NCI-H2081 treated with DMSO at 0.1 percent for 48 hours (cell line): ENCODE measurements at places on chromosomes 3 and 15.
A peak's percentile ranks its signal among the peaks of the same experiment; 100 is the strongest.

DNA sequence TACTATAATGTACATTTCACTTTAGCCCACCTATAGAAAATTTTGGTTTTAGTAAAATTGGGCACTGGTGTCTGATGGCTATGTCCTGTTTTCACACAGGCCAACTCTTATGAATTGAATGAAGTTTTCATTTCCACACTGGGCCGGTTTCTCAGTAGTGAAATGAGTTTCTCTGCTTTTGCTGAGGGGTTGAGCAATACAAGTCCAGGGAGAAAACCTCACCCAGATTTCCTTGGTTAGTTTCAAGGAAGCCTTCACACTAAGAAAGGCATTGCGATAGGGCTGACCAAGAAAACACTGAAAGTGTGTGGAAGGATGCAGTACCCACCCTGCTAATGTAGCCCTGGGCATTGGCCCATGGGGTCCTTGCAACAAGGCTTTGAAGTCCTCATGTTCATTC is 331.5 kb upstream of the CFAP20DC start:
- DNase-seq = no peak

GRCh38 chr3:59938828-59939227 is 889.0 kb upstream of the CFAP20DC start:
- DNase-seq = no peak

GRCh38 chr3:170761103-170761502 is 108.9 kb downstream of the RPL22L1 start:
- no peak for DNase-seq

GRCh38 chr15:51708013-51708412 is 26.7 kb downstream of the SCG3 start:
- peak; percentile 58 for DNase-seq

DNA sequence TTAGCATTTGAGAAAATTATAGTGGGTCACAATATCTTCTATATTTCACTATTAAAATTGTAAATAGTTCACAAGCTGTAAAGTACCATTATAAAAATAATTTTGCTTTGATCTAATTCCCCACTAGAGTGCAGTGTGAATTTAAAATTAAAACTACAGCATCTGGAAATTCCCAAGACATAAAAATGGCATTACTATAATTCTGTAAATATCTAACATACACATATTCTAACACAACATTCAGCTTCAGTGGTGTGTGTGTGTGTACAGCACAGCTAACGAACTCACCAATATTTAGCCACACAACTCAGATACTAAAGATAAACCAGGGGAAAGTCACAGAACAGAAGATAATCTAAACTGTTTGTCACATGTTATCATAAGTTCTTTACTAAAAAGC is 424.9 kb upstream of the ZNF385D start:
- no peak for DNase-seq

- DNase-seq = no peak
Measured at GRCh38 chr3:119025171-119025795, 9.4 kb downstream of the IGSF11 start.

DNA sequence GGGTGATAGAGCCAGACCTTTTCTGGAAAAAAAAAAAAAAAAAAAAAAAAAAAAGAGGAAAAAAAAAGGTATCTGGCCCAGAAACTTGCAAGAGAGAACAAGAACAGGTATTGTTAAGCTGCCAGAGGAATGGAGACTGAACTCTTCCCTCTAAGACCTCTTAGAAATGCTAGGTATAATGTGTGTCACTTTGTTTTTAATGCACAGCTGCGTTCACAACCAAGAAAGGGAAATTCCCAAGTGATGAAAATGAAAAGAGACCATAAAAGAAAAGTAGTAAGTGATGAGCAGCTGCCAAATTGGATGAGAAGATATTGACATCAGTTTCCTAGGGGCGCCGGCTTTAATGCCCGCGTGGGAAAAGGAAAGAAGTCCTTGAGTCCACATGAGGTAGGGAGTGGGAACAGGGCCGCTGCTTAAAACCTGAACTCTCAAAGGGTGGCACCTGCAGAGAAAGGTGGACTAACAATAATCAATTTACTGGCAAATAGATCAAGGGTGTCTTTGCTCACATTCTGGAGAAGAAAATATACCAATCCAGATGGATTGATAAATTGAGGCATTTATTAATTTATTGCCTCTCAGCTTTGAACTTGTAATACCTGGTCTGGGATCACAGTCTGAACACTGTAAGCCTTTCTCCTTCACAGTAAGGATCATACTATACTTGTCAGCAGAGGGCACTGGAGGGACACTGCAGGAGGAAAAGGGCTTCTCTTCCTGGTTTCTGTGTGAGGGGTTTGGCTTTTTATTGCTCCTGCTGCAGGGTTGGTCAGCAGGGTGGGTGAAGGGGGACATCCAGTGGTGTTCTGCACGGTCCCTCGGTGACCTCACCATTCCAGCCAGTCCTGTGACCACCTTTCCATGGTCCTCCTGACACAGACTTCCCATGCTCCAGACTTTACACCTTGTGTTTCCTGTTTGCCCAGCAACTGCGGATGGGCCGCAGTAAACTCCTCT is 131.6 kb downstream of the AQP9 start:
- DNase-seq = no peak

- DNase-seq = no peak
Measured at GRCh38 chr3:49257187-49257586, 19.8 kb downstream of the C3orf62 start.

GRCh38 chr15:101083336-101084045 is 164.3 kb downstream of the LRRK1 start:
- no peak for DNase-seq

- no peak for DNase-seq
Measured at GRCh38 chr15:90561344-90562244, 31.9 kb downstream of the CRTC3 start.

GRCh38 chr15:30962079-30962478 is 29.3 kb downstream of the MTMR10 start:
- DNase-seq = no peak

DNA sequence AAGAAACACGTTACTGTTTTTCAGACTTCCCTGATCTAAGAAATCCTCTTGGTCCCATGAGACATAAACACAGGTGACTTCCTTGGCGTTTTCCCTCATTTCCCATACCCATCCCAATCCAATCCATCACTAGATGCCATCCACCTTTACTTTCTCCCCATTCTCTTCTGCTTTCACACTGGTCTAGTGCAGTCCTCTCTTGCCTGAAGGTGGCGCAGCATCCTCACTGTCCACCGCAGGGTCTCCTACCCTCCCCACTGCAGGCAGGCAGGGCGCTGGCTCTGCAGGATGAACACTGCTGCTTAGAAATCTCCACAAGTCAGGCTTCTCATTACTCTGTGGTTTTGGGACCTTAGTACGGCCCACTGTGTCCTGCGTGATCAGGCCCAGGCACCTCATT is 58.2 kb downstream of the RAB7A start:
- no peak for DNase-seq

GRCh38 chr3:179265875-179266274 is 15.0 kb upstream of the KCNMB3 start:
- no peak for DNase-seq

- no peak for DNase-seq
Measured at GRCh38 chr15:90583471-90584252, 53.9 kb downstream of the CRTC3 start.

DNA sequence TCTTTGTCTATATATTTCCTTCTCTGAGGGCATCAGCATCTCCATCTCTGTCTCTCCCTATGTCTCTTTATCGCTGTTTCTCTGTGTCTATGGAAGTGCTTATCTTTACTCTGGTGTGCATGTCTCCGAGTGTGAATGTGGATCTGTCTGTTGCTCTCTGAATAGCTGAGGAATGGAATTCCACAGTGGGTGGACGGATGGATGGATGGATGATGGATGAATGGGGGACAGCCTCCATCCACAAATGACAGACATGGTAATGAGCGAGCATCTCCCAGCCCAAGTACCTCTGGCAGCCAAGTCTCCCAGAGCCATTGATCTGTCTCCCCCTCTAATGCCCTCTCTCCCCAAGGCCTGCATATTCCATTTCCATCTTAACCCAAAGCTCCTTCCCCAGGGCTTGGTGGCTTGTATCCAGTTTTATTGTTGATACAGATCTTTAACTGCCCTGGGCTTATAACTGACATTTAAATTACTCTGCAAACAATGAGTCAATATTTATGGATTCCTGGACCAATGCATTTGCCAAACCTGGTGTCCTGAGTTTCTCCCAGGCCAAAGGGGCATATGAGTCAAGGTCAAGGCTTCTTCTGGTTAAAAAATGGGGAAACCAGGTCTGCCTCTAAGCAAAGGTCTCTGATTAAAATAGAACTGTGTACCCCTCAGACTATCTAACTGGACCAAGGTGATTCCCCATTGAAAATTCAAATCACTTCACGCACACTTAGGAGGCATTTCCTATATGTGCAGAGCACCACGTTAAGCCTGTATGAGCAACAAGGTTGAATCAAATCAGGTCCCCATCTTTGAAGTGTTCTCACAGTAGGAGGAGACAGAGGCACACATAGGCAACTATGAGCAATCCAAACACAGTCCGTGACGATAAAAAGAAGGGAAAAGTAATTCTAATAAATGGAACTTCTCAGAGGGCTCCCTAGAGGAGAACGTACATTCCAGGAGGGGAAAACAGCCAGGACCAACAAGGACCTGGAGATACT is 109.9 kb downstream of the TLE3 start:
- no peak for DNase-seq
